Activated naive CD8-positive, alpha-beta T cell treated with anti-CD3 and anti-CD28 coated beads, Interleukin-2, amount 50 U/mL, for 24 hours (primary cell): ENCODE measurements at places on chromosomes 7 and 10.

- no peak for DNase-seq
Observed at GRCh38 chr7:31061185-31061584, 9.1 kb downstream of the ADCYAP1R1 start.

- DNase-seq = no peak
Observed at GRCh38 chr7:3807824-3808223, 506.8 kb downstream of the SDK1 start.

GRCh38 chr7:98594348-98594747, 22.7 kb upstream of the NPTX2 start:
- DNase-seq = no peak

- no peak for DNase-seq
Observed at GRCh38 chr10:68861253-68861652, 33.9 kb downstream of the STOX1 start.

GRCh38 chr7:157551325-157552070, 214.7 kb downstream of the DNAJB6 start:
- DNase-seq = no peak

DNA sequence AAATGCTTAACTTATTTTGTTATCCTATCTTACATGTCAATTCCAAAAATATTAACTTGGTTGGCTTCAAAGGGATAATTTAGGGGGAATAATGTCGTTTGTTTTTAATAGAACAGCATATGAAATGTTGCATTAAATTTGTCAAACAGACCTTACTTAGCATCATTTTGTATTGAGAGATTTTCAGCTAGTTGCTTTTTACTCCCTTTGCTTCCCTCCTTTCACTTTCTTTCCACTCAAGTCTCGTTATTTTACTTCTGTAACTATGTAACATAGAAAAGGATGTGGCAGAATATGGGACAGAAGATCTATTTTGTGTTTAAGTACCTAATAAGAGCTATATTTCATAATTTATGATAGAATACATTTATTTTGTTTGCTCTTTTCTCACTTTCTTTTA, 2.6 kb downstream of the PHYHIPL start:
- no peak for DNase-seq

DNA sequence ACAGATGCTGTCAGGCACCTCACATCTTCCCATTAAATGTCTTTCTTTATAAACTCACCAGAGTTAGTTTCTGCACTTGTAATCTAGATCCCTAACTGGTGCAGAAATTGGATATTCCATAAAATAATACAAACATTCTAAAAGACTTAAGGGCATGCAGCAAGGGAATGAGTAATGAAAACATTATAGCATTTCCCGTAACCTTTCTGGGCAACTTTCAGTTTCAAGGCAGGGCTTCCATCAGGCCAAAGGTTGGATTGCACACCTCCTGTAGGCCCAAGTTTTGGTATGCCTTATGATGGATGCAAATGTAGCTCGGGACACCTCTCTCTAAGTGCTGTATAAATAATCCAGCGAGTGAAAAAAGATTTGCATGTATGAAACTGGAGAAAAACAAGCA, 129.9 kb upstream of the LYZL2 start:
- no peak for DNase-seq

DNA sequence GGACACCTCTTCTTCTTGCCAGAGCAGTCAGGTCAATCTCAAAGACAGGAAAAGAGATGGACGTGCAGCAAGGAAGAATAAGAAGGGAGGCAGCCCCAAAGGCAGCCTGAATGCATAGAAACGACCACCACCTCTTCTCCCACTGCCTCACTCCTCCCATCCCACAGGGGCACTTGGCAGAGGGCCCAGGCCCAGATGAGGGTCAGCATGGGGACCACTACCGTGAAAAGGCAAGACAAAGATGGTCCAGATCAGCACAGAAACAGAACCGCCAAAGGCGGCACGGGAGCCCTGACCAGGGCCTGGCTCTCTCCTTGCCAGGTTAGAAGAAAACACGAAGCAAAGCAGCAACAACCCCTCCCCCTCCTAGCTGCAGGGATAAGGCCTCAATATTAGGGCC, 1.9 kb upstream of the NDST2 start:
- DNase-seq = no peak

DNA sequence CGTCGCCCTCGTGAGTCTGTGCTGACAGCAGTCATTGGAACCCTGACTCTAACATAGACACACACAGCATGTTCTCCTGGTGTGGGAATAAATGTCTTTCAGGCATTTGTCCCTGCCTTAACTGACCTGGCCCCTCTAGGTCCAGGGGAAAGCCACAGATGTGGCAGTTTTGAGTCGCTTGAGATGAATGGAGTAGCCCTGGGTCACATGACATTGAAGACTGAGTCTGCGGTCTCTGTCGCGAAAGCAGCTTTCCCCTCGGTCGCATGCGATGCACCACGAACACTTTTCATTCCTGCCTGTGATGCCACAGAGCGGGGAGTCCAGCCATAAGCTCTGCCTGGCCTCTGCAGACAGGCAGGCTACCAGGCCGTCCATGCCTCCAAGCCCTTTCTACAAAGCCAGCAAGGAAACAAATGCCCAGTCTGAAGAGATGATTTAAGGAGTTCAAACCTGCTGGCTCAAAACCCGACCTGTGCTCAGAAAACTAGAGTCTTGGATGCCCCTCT, 172.3 kb downstream of the WDR37 start:
- DNase-seq = no peak

DNA sequence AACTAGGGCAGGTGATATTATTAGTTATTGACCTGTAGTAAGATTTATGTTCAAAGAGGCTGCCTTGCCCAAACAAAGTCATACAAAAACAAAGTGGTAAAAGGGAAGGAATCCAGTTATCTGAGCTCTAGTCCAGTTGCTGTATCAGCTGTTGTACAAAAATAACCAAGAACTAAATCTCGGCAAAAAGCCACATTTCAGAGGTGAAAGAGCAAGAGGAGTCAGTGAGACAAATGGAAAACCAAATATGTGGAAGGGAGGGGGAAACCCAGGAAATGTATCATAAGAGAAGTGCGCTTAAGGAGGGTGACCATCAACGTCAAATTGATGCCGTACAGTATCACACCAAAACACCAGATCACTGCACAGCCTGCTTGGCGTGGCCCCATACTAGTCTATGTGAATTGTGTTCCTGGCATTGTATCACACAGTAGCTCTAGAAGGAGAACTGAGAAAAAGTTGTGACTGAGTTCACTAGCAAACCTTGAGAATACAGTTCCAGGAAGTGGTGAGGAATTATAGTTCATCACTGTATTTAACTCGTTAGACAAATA, 6.4 kb downstream of the AGBL3 start:
- peak; percentile 41 for DNase-seq

DNA sequence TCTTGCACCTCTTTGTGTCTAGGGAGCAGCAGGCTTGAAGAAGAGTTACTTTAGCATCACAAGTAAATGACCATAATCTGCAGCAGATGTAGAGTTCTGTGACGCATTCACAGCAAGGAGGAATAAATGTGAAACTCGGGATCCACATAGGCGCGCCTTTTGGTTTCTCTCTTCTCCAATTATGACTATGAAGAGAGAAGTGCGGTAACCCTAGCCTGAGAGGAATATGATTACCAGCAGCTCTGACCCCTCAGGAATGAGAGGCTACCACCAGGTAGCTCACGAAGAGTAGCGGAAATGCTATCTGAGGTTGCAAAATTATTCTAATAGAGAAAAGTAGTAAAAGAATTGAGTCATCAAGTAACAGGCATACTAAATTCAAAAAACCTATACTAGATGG, 25.2 kb upstream of the DMTF1 start:
- no peak for DNase-seq

DNA sequence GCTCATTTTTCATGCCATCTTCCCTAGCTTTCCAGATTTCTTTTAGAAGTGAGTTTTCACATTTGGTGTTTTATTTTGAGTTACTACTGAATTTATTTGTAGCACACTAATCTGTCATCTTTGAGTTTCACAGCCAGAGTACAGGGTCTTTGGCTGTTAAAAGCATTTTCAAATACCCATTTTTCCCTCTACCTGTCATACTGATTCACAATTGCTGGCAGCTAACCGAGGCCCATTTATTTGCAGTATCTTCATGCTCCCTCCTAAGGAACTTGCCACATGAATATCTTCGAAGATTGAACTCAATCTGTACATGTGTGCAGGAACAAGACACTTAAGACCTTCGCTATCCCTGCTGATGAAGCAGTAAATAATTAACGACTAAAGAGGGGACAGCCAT, 44.8 kb upstream of the DKK1 start:
- DNase-seq = no peak

DNA sequence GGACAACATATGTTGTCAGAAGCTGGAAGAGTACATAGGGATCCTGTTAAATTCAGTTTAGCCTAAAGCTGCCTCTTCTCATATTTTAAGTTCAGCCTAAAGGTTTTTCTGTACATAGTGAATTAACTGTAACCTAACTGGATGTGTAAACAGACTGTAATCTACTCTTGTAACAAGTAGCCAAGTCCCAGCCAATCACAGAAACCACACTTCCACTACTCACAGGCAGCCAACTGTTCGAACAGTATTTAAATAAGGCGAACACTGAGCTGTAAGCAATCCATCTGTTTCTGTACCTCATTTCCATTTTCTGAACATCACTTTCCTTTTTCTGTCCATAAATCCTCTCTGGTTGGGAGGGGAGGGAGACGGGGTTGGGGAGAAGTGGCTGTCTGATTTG, 15.0 kb upstream of the STN1 start:
- DNase-seq = no peak

DNA sequence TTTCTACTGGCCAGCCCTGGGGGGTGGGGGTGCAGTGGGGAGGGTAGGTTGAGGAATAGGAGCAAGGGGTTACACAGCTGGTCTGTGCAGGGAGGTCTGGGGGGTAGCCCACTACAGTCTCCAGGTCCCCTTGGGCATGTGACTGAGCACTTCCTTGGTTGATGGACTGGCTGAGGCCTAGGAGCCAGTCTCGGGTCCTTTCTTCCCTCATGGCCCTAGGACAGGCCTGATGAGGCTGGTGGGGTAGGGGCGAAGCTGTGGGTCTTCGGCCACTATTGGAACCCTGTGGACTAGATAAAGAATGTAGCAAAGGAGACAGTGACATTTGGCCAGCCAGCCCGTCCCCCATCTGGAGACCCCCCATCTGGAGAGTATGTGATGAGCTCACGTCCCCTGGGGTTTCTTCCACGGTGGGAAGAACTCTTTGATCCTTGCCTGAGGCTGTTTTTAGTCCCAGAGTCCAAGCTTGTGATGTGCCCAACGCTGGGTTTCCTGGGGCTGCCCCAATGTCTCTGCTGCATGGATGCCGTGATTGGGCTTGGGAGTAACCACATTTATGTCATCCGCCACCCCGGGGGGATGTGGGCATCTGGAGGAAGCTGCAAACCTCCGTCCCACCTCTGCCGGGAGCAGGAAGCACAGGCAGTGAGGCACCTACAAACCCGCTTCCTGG, 20.7 kb downstream of the FAM241B start:
- no peak for DNase-seq

- no peak for DNase-seq
Observed at GRCh38 chr10:29189256-29189655, 99.6 kb upstream of the LYZL1 start.

- no peak for DNase-seq
Observed at GRCh38 chr10:58778966-58779365, 266.3 kb downstream of the BICC1 start.

- DNase-seq = no peak
Observed at GRCh38 chr10:12803776-12804175, 197.7 kb downstream of the CCDC3 start.

DNA sequence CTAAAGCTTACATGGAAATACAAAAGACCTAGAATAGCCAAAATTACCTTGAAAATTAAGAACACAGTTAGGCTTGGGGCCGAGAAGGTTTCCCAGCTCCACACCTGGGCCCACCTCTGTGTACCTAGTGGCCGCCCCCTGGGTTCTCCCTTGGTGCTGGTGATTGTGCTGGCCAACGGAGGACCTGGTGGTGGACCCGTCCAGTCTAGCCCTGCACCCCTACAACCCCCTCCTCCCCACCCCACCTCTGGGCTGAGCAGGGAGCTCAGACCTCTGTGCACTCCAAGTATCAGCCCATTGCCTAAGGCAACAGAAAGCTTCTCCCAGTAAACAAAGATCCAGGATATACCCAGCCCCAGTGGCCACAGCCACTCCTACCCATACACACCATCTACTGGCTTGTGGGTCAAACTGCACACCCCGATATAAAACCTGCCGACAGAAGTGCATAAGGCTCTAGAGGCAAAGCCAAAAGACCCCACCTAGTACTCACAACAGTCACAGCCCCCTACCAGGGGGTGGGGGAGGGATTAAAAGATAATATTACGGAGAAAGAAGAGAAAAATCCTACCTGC, 105.0 kb upstream of the DIP2C start:
- no peak for DNase-seq

DNA sequence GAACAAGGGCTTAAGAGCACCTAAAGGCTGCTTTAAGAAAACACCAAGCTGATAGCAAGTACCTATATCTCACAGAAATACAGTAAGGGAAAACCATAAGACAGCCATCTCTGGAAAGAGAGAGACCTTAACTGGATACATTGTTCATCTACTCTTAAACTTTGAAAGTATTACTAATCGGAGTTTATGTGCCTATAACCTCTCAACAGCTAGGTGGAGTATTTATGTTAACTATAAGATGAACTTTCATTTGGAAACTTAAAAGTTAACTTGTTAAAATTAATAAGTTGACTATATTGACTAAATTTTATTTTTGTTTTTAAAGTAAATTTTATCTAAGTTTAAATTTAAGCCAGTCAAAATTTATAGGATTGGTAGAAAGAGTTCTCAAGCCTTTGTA, 90.6 kb downstream of the USP6NL start:
- DNase-seq = no peak

DNA sequence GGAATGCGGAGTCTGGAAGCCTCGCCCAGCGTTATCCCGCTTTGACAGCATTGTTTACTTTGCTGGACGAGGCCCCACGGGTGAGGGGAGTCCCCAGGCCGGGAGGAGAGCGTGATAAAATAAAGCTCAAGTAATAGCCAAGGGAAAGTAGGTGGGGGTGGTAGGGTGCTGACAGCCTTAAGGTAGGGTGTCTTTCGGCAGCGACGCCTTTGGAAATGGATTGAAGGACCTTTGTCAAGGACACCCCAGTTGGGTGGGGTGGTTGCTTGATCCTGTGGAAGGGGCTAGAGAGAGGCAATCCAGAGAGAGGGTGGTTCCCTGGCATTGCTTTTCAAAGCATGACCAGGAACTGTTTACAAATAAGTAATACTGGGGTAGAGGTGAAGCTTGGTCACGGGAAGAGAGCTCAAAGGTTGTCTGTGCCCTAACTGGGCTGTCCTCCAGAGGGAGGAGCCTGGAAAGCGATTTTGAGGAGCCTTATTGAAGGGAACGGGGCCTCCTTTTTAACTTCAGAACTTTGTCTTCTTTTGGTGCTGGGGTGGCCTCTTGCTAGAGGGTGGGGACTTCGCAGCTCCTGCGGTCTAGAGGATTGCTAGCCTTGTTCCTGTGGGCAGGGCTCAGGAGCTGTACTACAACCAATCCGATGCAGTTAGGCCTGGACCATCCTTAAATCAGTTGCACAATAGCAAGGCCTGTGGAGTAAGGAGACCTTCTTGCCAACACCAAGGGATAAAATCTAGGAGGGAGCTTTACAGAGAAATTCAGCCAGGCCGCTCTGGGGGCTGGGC, 1.3 kb downstream of the EIF4EBP2 start:
- peak; percentile 34 for DNase-seq
